ENCODE measurements at places on chromosomes 12 and 14.

- DNase-seq = no peak
Measured at GRCh38 chr14:55731881-55732498, 152.0 kb downstream of the KTN1 start.

GRCh38 chr12:69704357-69704756, 5.3 kb upstream of the BEST3 start:
- DNase-seq = no peak

- DNase-seq = peak; percentile 82
Measured at GRCh38 chr14:77027538-77028383, 747 bp downstream of the IRF2BPL start.

GRCh38 chr14:55535516-55536203, 44.3 kb upstream of the KTN1 start:
- no peak for DNase-seq

DNA sequence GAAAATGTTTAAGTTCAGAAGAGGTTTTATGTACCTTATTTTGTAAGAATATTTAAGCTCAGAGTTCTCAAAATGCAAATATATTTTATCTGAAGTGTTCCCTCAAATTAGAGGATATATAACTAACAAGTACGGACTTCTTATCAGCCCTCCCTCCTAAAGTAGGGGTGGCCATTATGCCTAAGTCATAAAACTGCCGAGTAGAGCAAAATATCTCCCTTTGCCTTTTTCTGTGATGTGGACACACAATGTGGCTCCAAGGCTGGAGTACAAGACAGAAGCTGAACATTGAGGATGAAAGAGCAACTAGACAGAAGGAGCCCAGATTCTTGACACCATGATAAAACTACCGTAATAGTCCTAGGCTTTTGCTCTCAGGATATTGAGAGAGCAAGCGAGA, 120.9 kb downstream of the MED13L start:
- no peak for DNase-seq

GRCh38 chr12:28191051-28192048, 1.1 kb downstream of the CCDC91 start:
- peak; percentile 21 for DNase-seq

GRCh38 chr12:122087431-122088178, 9.0 kb downstream of the MLXIP start:
- DNase-seq = no peak

Measured in SK-N-SH (cell line).